ENCODE measurements at places on chromosomes 13 and 19.

- DNase-seq, result no peak
Measured at GRCh38 chr19:16423891-16424290, 47.9 kb downstream of the EPS15L1 start.

GRCh38 chr19:6890401-6890913 lies 3.1 kb downstream of the ADGRE1 start:
- no peak for DNase-seq

GRCh38 chr13:112453207-112453829 lies 77.2 kb downstream of the SPACA7 start:
- DNase-seq, result no peak

GRCh38 chr13:98843482-98843877 lies 91.0 kb upstream of the SLC15A1 start:
- peak; percentile 16 for DNase-seq

DNA sequence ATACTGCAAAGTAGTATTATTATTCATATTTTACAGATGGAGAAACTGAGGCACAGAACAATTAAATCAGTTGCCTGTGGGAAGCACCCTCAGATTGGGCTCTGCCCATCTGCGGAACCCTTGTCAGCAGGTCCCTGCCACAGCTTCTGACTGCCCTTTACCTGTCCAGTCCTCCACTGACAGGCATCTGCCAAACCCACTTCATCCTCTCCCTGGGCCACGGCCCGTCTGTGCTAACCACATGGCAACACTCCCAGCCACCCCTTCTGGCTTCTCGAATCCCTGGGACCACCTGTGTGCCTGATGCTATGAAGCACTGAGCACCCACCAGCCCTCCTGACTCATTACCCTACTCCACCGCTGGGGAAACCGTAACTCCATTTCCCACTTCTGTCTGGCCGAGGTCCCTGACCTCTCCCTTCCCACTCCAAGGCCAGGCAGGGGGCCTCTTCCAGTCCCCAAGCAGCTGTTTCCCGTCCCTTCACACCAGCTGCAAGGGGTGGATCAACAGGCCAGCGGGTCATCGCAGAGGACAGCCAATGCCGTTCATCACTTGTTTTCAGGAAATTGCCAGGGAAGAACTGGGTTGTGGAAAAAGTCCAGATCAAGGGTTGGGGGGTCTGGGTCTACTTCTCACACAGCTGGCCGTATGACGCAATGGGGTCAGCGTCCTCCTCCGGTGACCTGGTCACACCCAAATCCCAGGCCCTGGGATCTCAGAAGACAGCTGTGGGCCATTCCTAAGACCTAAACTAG lies 2.5 kb downstream of the KANK3 start:
- no peak for DNase-seq

- DNase-seq, result no peak
Measured at GRCh38 chr19:8460516-8461298, 15.9 kb downstream of the HNRNPM start.

GRCh38 chr19:53900191-53900860 lies 8.8 kb upstream of the CACNG7 start:
- DNase-seq, result no peak

GRCh38 chr13:98563071-98563470 lies 13.8 kb downstream of the STK24 start:
- no peak for DNase-seq

- DNase-seq, result no peak
Measured at GRCh38 chr13:27919934-27920676, at the start of gene PDX1. Gene PDX1 (plus strand): TSS chr13:27920000. CDS start chr13:27920139, 139 bp downstream.

- DNase-seq, result no peak
Measured at GRCh38 chr13:110890279-110891165, 24.3 kb downstream of the ANKRD10 start.

- no peak for DNase-seq
Measured at GRCh38 chr19:5042556-5042955, 73.6 kb downstream of the KDM4B start.

DNA sequence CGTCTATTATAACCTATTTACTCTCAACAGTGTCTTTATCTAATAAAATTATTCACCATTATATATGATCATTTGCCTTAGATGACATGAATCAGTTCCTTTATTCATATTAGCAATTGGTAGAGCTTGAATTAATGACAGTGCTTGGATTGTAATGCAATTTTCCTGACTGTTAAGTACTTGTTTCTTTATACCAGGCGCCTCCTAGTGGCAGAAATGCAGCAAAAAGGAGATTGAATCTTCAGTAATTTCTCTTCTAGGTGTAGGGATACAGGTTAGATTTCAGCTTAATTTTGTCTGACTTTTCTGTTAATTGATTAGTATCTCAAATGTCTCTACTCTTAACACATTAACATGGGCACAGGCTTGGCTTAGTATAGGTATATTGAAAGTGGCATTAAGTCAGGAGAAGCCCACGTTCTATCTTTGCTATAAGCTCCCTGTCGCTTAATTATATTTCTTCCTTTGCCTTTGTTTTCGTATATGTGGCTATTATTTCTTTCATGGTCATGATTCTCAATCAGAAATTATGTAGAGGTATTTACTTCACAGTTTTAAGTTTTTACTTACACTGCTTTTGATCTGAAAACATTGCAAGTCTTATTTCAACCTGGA lies 9.1 kb upstream of the LHFPL6 start:
- DNase-seq, result peak; percentile 43

GRCh38 chr19:13010992-13011652 lies 15.8 kb downstream of the NFIX start:
- no peak for DNase-seq

- no peak for DNase-seq
Measured at GRCh38 chr13:43074824-43075510, 51.6 kb downstream of the DNAJC15 start.

DNA sequence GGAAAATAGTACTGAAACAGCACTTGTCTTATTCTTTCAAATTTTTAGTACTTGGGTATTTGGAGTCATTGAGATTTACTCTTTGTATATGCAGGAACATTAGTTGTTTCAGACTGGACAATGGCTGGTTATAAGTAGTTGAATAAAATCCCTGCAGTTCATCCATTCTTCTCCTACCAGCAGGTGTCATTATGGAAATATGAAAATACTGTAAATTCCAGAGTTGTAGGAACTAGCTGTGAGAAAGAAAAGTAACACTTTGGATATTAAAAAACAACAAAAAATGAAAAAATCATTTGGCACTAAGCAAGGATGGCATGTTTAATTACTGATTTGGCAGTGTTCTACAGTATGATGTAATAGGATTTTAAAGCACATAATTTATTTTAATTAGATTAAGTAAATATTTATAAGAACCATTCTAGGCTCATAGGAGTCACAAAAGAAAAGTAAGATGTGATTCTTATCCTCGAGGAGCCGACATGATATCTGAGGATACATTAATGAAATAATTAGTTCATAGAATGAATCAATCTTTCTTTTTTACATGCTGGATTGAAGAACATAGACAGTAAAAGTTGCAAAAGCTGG lies 155.3 kb downstream of the KCNRG start:
- no peak for DNase-seq

- DNase-seq, result no peak
Measured at GRCh38 chr19:7393939-7394730, 45.4 kb downstream of the ARHGEF18 start.

DNA sequence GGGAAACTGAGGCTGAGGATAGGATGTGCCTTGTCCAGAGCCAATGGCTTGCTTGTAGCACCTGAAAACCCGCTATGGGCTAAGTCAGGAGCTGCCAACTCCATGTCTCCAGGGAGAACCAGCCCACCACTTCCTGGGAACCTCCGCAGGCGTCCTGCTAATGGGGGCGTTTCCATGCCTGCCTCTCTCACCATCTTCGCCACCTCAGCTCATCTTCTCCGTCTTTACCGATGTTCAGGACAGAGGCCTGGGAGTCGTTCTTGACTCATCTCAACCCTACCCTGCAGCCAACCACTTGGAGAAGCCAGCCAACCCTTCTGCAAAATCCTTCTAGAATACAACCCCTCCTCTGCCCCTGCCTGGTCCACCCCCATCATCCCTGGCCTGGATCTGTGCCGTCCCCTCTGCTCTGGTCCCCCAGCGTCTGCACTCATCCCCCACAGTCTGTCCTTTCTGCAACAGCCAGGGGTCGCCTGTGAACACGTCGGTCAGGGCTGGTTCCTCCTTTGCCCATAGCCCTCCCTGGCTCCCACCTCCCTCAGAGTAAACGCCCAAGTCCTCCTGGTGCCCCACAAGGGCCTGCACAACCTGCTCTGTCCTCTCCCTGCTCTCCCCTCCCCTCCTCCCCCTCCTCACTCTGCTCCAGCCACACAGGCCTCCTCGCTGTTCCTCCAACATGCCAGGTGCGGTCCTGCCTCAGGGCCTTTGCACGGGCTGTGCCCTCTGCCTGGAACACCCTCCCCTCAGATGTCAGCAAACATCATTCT lies 31.0 kb downstream of the PTPRS start:
- DNase-seq, result no peak

DNA sequence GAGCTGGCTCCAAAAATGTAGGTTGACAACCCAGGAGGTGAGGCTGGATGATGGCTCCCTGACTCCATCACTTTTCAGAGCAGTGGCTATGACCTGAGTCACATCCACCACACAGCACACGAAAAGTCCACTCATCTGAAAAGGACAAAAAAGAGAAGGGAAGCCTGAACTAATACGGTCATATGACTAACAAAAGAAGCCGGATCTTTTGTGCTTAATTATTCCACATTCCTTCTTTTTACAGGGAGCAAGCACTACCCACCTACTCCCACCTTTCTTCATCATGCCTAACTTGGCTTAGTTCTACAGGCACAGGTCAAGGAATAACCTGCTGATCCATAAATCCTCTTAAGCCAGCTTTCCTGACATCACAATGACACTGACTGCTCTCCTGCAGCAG lies 601.3 kb upstream of the MIR17HG start:
- no peak for DNase-seq

DNA sequence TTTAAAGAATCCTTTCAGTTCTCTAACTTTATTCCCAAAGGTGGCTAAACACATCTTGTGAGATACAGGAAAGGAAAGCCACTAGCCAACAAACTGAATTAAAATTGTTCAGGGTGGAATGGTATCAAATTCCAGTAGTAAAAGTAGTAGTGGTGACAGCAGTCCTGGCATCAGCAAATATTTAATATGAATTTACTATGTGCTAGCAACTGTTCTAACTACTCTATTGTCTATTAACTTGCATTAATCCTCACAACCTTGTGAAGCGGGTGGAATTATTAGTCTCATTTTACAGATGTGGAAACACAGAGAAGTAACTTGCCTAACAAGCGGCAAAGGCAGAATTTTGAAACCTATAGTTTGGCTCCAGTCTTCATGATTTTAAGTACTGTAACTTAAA lies 130.1 kb downstream of the KLF12 start:
- DNase-seq, result no peak

- DNase-seq, result no peak
Measured at GRCh38 chr19:14182476-14182875, 23.5 kb downstream of the ADGRL1 start.

GRCh38 chr19:1136201-1136600 lies 32.4 kb downstream of the GPX4 start:
- no peak for DNase-seq

- DNase-seq, result no peak
Measured at GRCh38 chr19:7519361-7520130, 2.9 kb upstream of the MCOLN1 start.

DNA sequence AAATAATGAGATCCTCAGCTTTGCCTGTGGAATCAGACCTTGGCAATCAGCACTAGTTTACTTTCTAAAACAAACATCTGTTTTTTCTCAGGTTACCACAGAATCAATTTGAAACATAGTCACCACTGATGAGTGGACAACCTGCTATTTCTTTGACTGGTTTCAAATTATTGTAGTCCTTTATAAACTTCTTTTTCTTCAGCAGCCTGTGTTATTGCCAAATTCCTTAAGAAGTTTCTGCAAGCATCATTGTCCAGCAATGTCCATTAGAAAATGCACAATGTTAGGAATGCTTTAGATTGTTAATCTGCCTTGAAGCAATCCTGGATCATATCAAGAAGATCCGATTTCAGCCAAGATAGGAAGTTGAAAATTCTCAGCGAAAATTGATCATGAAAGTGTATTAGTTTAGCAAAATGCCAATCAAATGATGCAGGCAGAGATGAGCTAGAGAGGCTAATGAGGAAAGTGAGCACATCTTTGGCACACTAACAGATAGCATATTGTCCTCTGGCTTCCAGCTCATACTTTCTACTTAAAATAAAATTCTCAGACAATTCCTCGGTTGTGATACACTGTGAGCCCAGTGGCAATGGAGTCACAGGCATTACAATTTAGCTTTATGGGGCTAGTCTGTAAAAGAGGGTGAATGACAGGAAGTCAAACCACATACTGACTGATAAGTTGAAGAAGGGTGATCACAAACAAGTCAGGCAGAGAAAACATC lies 270.6 kb downstream of the SLITRK6 start:
- peak; percentile 68 for DNase-seq

DNA sequence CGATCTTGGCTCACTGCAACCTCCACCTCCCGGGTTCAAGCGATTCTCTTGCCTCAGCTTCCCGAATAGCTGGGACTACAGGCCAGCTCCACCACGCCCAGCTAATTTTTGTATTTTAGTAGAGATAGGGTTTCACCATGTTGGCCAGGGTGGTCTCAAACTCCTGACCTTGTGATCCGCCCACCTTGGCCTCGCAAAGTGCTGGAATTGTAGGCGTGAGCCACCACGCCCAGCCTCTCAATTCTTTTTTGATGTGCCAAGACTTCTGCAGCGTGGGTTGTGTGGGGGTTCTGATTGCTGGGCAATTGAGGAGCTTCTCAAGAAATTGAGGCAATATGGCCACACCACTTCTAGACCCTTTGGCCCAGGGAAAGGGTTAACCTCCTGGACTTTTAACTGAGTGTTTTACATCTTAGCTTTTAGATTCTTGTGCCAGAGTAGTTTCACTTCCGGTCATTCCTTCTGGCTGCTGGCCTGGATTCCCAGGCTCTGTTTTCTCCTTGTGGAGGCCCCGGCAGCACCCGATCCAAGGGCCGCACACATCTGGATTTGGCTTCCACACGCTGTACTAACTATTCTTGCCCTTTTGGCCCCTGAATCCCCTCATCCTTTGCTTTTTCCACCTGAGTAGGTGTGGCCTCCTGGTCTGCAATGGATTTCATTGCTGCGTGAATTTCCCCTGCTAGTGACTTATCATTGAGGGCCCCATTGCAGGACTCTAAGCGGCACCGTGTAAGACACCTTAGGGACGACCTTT lies 14.7 kb downstream of the SMARCA4 start:
- no peak for DNase-seq

- DNase-seq, result no peak
Measured at GRCh38 chr13:39012608-39013007, 22.0 kb upstream of the STOML3 start.

DNA sequence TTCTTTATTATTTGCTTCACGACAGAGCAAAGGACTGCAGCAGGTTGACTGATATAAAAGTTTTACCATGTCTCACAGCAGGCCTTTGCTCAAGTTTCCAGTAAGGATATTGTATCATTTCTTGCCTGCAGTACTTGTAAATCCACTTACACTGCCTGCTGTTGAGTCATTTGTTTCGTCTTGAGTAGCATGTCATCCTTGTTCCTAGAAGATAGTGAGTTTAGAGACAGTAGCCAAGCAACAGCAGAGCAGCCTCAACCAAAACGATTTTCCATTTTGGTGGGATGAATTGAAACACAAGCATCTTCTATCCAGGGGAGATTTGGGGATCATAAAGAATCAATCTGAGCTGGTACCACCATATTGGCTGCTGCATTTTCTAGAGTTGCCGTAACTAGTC lies 24.0 kb upstream of the ALOX5AP start:
- no peak for DNase-seq
